ENCODE measurements at places on chromosomes 5 and 9.

- no peak for DNase-seq
Observed at GRCh38 chr5:133698646-133699526, 86.5 kb upstream of the FSTL4 start.

- no peak for DNase-seq
Observed at GRCh38 chr9:31612336-31613030, 772.0 kb upstream of the ACO1 start.

DNA sequence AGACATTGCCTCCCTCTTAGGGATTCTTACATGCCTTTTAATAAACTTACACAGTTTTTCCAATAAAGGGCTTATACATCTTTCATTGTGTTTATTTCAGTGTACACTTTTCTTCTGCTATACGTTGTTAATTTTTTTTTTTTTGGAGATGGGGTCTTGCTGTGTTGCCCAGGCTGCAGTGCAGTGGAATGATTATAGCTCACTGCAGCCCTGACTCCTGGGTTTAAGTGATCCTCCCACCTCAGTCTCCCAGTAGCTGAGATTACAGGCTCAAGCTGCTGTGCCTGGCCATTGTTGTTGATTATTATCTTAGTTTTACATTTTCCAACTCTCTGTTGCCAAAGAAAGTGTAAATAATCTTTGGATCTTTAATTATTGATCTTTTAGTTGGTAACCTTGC lies 89.8 kb downstream of the GTF3C4 start:
- DNase-seq, result no peak

DNA sequence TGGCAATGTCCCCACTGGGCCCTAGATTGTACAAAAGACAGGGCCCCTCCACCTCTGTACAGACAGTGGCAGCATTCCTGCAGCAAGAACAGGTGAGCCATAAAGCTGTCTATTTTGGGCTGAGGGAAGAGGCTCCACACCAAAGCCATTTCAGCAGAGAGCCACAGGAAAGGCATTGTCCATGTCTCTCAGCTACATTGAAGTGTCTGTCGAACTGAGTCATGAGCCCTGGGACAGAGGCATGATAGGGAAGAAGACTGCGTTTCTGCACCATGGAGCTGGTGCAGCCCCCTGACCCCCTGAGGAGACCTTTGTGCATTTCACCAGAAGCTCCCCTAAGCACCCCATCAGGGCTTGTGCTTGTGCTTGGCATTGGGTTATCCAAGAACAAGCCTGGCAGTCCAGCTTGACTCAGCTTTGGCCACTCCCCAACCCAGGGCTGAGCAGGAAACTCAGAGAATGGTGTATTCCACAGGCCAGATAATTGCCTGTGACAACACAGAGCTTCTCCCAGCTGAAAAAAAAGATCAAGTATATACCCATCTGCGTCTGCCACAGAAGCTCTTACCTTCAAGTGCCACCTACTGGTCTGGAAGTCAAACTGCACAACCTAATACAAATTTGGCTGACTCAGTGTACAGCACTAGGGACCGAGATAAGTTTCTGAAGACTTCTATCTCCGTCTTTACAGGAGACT lies 5.9 kb upstream of the FRMD3 start:
- peak; percentile 53 for DNase-seq

GRCh38 chr9:20573023-20573422 lies 49.3 kb downstream of the MLLT3 start:
- DNase-seq, result no peak

DNA sequence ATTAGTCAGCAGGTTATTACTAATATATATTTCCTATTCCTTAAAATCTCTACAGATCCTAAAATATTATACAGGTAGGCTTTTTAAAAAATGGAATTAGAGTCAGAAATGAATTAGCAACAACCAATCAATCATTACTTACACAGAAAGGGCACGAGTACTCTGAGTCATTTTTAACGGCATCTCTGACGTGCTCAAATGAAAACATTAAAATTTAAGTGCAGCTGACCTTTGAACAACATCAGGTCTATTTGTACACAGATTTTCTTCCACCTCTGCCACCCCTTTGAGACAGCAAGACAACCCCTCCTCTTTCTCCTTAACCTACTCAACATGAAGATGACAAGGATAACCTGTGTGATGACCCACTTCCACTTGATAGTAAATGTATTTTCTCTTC lies 19.1 kb downstream of the AUH start:
- DNase-seq, result no peak

DNA sequence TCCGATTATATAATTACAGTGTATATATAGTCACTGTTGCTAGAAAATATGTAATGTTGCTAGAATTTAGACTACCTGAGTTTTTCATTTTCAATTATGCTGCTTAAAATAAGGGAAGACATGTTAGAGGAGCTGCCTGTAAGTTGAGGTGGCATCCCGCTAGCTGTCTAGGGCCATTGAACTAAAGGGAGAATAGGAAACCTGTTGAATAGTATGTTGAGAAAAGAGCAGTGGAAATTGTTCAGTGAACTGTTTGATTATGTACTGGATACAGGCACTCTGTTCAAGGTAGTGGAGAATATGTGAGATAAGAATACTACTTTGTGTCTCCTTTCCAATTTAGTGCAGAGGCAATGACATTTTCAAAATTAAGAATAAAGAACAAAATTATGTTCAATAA lies 89.6 kb downstream of the CSNK1G3 start:
- DNase-seq, result no peak

Measured in OCI-LY7 (cell line).